ENCODE measurements at places on chromosomes 12 and 14.

DNA sequence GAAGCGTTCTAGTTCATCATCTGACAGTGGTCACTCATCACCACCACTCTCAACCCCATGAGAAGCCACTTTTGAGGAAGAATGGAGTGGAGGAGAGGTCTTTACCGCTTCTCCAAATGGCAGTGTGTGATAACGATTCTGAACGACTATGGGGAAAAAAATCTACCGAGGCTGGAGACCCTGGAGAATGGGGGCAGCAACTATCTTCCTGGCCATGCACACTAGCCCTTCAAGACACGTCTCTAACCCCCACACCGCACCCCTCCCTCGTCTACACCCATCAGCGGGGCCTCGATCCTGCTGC, 365 bp downstream of the ING4 start:
- DNase-seq = no peak

GRCh38 chr14:73125746-73126145, 10.6 kb upstream of the PSEN1 start:
- DNase-seq = no peak

DNA sequence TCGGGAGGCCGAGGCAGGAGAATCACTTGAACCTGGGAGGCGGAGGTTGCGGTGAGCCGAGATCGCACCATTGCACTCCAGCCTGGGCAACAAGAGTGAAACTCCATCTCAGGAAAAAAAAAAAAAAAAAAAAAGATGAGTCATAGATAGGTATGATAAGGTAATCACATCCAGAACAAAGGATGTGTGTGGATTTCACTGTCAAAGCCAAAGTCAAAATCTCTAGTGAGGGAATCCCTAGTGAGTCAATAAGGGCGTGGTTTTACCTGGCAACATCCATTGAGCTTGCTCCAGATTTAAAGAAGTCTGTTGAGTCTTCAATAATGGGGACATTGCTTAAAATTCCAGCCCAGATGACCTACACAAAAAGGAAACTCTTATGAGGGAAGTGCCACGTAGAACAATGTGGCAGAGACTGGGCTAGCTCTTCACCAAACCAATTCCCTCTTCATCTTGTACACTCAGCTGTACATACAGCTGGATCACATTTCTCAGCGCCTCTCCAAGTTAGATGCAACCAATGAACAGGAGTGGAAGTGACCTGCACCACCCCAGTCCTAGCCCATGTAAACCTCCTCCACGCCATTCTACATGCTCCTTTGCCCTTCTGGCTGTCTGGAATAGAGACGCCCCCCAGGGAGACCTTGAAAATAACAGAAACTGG, 23.4 kb downstream of the ALDH1L2 start:
- DNase-seq = no peak

- no peak for DNase-seq
Observed at GRCh38 chr14:71488703-71489191, 443.5 kb upstream of the RGS6 start.

- DNase-seq = no peak
Observed at GRCh38 chr14:78316786-78317185, 146.6 kb downstream of the NRXN3 start.

DNA sequence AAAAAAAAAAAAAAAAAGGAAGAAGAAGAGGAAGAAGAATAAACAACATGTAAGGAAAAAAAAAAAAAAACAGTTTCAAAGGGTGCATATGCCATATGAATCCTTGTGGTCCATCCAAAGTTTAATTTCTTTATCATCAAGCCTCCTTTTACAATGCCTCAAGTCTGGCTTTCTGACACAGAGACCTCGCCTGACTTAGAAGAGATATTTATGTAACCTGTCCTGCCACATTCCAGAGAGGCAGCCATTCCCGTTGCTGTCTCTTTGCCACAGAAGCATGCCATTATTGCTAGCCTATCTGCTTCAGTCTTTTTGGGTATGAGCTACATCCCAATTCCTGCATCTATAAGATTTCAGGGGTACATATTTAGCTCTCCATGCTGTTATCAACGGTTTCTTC, 596.7 kb upstream of the ATP2B1 start:
- DNase-seq = no peak

GRCh38 chr12:78035901-78036606, 205.4 kb downstream of the NAV3 start:
- peak; percentile 47 for DNase-seq

- DNase-seq = peak; percentile 16
Observed at GRCh38 chr12:120067084-120067869, 49.3 kb downstream of the RAB35 start.

DNA sequence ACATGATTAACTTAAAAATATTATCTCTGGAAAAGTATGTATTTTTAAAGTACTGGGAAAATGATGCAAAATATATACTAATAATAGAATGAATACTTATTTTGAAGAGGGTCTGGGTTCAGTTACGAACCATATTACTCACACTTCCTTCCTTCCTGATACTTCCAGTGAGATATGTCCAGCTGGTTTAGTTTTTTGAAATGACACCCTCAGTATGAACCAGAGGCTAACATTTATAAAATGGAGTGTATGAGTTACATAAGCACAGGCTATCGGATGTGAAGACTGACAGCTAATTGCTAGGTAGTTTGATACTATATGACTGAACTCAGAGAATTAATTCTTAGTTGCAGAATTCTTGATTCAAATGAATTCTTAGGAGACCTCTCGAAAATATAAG, 122.9 kb downstream of the OTOGL start:
- DNase-seq = no peak

- no peak for DNase-seq
Observed at GRCh38 chr12:69671597-69671996, 27.5 kb downstream of the BEST3 start.

GRCh38 chr14:24398653-24399446, at the start of gene NYNRIN:
Gene NYNRIN (plus strand): TSS chr14:24399003. CDS start chr14:24399247, 244 bp downstream.
- no peak for DNase-seq

- DNase-seq = no peak
Observed at GRCh38 chr12:111275308-111275707, 93.6 kb downstream of the PHETA1 start.

DNA sequence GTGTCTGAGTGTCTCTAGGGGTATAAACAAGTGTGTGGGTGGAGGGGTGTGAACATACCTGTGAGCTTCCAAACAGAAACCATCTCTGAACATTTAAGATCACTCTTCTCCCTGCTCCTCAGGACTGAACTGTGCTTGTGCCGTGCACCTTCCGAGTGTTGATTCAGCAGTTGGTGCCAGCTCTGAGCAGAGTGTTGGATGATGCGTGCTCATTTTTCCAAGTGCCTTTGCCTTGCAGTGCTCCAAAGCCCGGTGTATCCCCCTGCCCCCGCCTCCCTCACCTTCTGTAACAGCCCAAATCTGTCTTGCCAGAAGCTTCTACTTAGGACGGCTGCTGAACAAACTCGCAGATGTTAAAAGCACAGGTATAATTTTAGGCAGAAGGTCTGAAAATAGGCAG, 4.4 kb downstream of the WSCD2 start:
- no peak for DNase-seq

DNA sequence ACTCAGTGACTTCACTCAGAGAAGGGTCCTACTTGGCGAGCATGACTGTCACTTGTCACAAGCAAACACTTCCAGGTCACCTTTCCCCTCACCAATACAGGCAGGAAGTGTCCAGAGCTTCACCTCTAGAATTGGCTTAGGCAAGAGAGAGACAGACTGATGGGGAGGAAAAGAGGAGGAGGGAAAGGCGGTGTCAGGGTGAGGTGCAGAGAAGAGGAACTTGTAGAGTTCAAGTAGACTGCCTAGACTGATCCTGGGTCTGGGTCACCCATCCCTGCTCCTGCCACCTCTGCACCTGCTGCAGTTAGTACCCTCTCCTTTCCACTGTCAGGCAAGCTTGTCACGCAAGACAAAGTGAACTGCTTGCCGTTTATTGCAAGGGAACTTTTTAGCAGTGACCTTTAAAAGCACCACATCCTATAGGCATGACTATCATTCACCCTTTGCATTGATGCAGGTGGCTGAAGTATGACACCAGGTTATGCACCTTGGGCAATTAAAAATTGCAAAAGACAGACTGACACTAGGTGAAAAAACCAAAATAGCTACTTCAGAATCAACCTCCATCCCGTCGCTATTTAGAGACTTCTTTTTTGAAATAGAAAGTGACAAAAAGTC, 292.4 kb downstream of the SYT1 start:
- DNase-seq = no peak

- no peak for DNase-seq
Observed at GRCh38 chr12:47882781-47883546, 21.8 kb downstream of the VDR start.

DNA sequence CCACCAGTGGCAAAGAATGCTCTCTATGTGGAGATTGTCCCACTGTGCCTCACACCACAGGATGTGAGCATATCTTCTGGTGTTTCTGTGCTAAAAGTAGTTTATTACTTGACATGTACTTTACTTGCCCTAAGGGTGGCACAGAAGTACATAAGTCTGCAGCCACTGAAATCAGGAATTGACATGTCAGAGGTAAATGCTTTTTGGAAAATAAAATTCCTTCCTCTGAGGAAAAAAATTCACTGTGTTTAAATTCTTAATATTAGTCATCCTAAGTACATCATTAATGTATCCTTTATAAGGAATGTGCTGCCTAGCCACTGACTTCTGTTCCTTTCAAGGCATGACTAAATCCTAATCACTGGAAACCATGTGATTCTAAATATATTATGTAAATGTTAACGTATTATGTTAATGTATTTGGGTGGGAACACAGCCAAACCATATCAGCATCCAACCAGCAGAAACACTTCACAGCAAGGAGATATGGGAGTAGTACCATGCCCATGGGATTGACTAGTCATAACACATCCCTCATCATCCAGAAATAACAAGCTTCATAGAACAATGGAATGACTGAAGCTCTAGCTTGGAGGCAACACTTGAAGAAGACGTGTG, 239.7 kb upstream of the PPFIA2 start:
- DNase-seq = no peak

DNA sequence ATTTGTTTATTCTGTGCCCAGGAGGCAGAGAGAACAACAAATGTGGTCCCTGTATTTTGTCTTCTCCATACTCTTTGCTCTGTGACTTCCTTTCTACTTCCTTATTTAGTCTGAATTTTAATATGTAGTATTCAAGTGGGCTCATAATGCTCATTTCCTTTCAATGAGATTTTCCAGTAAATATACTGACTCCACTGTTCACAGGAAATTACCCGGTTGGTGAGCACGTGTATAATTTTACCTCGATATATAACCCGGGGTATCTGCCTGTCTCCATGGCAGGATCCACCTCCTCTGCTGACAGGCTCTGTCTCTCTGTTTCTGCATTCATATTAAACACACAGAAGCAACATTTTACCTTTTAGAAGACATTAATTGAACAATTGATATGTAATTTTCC, 166.0 kb downstream of the SLC38A4 start:
- no peak for DNase-seq

GRCh38 chr12:70251661-70252060, 8.4 kb downstream of the CNOT2 start:
- DNase-seq = no peak

GRCh38 chr12:132523576-132524331, 33.8 kb downstream of the FBRSL1 start:
- peak; percentile 62 for DNase-seq

DNA sequence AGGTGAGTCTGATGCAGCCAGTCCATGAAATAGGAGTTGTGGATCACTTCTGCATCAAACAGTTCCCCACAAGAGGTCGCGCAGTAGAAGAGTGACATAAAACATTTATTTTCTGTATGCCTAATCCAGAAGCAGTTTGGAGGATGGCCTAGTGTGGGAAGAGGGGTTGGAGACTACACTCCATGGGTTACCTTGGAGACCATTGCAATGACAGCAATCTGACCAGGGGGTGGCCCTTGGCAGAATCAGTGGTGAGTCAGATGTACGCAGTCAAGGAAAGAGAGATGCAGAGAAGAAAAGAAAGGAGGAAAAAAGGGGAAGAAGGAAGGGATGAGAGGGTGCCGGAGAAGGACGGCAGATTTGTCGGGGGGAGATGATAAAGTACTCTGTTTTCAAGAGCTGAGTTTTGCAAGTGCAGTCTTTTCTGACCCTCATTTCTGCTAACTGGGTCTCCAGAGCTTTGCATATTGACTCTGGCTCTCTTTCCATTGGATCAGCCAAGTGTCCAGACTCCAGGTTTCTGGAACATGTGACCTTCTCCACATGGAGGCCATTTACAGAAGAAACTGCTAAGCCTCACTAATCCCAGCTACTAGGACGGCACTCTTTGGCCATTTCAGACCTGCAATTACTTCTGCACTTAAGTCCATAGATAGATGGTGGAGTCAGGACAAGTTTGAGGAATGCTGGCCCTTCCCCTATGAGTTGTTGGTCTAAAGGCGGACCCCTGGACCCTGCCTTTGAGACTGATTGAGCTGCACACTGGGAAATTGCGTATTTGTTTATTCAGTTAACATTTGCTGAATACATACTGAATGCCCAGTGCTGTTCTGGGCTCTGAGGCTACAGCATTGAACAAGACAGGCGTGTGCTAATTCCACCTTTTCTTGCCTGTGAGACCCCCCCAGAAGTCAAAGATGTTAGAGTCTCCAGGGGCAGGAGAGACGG, 424.2 kb downstream of the BCL11B start:
- no peak for DNase-seq

- DNase-seq = no peak
Observed at GRCh38 chr14:36723530-36723929, 61.9 kb downstream of the PAX9 start.

- no peak for DNase-seq
Observed at GRCh38 chr14:86912709-86913108, 1080.3 kb downstream of the GALC start.

- no peak for DNase-seq
Observed at GRCh38 chr12:94267921-94268471, 119.6 kb downstream of the PLXNC1 start.

- no peak for DNase-seq
Observed at GRCh38 chr14:104690861-104691455, 1.5 kb downstream of the INF2 start.

DNA sequence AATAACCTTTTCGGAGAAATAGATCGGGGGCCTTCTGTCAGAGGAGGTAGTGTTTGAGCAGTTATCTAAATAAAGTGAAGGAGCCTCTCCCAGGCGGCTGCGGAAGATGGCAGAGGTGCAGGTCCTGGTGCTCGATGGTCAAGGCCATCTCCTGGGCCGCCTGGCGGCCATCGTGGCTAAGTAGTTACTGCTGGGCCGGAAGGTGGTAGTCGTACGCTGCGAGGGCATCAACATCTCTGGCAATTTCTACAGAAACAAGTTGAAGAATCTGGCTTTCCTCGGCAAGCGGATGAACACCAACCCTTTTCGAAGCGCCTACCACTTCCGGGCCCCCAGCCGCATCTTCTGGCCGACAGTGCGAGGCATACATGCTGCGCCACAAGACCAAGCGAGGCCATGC, 186.1 kb downstream of the KTN1 start:
- DNase-seq = no peak

DNA sequence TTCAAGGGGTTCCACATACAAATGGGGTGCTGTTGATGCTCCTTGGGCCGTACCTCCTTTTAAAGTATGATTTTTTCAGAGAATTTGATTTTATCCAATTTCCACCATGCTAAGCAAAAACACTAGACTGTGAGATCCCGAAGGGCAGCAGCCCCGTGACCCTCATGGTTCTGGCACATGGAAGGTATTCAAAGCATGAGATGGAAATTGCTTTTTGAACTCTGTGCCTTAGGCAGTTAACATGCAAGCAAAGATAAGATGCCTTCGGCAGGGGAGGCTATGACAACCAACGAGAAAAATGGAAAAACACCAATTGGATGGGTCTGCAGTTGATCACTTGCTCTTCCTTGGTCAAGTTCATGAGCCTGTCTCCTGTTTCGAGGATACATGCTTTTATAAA, 120.8 kb upstream of the DIO3 start:
- DNase-seq = no peak

Data from SHP77 (cell line).